ENCODE measurements at places on chromosomes 7 and 10.

- no peak for DNase-seq
Measured at GRCh38 chr10:131044379-131045111, 267.0 kb downstream of the TCERG1L start.

DNA sequence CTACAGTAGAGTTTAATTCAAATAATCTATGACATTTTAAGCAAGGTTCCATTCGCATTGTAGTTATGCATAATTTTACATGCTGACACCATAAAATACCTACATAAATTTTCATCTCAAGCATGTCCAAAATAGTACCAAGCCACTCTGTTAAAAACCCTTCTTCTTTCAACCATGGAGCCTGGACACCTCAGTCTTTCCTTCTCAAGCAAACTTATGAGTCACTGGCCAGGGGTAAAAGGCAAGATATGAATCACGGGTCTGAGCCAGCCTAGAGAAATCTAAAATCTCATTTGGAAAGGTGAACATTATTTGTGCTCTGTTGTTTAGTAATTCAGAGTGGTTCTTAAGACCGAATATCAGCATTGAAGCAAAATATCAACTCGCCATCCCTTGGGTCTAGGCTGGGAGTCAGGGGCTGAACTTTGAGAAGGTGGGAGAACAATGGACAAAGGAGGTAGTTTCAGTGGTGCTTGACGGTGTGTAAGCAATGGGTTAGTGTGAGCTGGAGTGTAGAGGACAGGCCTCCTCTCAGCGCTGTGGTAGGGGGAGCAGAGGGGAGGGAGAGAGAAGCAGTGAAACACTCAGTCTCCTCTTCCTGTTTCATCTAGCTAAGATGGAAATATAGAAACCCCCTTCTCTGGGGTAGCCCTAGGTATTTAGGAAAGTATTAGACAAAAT is 19.1 kb upstream of the GPAM start:
- DNase-seq, result no peak

DNA sequence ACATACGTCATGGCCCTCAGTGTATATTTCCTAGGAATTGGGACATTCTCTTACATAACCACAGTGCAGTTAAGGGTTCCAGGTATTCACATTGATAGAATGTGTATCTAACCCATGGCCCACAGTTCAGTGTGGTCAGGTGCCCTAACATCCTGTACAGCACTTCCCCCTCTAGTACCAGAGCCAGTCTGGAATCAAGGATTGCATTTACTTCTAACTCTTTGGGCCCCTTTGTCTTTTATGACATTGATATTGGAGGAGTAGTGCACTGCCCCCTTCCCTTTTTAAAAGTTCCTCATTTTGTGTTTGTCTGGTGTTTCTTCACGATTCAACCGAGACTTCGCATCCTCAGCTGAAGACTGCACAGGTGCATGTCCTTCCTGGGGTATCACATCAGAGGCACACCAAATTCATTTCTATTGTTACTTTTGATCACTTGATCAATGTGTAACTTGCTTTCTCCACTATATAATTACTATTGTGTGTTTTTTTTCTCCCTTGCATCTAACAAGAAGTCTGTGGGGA is 22.4 kb upstream of the NPFFR1 start:
- no peak for DNase-seq

DNA sequence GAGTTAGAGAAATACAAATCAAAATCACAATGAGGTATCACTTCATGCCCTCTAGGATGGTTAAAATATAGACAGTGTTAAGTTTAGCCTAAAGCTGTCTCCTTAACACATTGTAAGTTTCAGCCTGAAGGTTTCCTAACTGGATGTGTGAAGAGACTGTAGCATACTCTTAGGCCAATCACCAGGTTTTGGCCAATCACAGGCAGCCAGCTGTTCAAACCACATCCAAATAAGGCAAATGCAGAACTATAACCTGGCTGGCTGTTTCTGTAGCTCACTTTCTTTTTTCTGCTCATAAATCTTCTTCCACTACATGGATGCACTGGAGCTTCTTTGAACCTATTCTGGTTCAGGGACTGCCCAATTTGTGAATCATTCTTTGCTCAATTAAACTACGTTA is 19.7 kb downstream of the ESYT2 start:
- no peak for DNase-seq

GRCh38 chr10:124722798-124723783 is 21.1 kb downstream of the FAM53B start:
- no peak for DNase-seq

DNA sequence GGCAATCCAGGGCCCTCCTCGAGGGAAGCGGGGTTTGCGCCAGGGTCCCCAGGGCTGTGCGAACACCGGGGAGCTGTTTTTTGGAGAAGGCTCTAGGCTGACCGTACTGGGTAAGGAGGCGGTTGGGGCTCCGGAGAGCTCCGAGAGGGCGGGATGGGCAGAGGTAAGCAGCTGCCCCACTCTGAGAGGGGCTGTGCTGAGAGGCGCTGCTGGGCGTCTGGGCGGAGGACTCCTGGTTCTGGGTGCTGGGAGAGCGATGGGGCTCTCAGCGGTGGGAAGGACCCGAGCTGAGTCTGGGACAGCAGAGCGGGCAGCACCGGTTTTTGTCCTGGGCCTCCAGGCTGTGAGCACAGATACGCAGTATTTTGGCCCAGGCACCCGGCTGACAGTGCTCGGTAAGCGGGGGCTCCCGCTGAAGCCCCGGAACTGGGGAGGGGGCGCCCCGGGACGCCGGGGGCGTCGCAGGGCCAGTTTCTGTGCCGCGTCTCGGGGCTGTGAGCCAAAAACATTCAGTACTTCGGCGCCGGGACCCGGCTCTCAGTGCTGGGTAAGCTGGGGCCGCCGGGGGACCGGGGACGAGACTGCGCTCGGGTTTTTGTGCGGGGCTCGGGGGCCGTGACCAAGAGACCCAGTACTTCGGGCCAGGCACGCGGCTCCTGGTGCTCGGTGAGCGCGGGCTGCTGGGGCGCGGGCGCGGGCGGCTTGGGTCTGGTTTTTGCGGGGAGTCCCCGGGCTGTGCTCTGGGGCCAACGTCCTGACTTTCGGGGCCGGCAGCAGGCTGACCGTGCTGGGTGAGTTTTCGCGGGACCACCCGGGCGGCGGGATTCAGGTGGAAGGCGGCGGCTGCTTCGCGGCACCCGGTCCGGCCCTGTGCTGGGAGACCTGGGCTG is 26.0 kb downstream of the PRSS2 start:
- no peak for DNase-seq

DNA sequence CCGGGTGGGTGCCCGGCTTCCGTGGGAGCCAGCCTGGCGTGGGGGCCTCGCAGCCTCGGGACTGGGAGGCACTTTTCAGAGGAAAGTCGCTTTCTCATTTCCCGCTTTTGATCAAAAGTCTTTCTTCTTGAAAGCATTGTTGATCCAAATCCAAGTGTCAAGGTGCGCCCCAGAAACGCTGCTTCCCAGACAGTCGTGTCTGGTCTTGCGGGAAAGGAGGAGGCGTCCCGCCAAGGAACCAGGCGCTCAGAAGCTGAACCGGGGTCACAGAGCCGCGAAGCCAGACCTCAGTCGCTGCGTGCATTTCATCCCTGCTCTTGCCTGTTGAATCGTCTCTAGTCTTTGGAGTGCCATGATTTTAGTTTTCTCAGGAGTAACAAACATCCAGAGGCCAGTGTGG is 1.1 kb upstream of the BNIP3 start:
- no peak for DNase-seq

DNA sequence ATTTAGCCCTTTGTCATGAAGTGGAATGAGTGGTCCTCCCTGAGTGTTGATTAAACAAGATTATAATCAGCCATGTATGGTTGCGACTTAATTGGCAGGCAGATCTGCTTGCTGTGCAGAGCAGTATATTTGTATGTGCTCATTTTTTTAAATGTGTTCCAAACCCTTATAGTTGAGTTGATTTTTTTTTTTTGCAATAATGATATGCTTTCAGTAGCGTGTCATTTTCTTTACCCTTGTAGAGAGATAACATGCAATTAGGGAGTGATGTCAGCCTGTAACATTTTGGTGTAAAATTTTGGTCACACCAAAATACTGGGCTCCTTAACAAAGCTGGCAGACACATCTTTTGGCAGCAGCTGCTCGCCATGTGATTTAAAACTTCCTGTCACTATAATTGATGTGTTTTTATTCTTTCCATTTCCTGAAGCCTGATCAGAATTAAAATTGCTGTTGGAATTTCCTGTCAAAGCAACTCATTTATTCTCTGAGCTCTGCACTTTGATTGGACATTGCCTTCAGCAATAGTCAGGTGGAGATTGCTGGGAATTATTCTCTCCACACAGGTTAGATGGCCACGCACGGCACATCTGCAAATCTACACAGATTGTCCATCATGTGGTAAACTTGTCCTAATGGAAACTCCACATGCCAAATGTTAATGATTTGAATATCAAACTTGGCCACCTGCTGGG is 125.3 kb downstream of the DYNC1I1 start:
- DNase-seq, result no peak

DNA sequence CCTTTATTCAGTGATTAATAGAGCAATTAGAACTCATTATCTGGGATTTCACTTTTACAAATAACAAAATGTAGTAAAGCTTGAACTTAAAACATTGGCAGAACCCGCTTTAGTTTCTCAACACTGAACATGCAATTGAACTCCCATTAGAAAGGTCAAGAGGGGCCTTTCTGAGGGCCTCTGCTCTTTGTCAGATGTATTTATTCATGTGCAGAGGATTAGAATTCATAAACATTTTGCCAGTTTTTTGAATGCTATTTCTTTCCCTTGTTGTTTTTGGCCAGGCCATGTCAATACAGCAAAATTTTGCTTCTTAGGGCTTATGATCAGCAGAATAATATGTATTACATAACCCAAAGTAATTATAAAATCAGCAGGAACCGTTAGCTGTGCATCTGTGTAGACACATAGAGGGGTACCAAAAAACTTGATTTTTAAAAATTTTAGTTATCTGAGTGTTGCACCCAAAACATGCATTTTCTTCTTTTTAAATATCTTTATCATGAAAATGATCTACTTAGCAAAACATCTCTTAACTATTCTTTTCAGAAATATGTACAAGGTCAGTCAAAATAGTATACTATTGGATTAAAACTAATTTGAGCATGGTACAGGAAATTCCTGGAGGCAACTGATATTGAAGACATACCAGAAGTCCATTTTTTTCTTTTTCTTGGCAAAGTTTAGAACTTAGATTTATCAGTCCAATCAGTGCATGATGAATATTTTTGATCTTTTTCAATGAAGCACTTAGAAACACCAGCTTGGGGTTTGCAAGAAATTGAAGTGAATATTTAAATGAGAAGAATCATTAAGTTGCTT is 177.5 kb downstream of the TWIST1 start:
- DNase-seq, result no peak

GRCh38 chr10:34504534-34504933 is 310.6 kb downstream of the PARD3 start:
- no peak for DNase-seq

DNA sequence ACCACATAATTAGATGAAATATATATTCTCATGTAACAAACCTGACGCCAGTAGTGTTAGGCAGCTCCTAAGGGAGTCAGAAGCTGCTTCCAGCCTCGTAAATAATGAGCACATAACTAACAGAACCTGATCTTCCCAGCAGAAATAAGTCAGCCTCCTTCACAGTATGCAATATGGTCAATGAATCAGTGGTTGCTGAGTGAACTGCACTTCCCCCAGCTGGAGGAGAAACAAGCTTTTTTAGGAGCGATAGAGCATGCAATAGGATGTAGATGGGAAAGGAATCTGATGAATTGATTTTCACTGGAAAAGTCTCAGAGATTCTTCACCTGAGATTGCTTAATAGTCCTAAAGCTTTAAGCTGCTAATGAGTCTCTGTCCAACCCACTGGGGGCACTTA is 337.2 kb upstream of the LRGUK start:
- no peak for DNase-seq

DNA sequence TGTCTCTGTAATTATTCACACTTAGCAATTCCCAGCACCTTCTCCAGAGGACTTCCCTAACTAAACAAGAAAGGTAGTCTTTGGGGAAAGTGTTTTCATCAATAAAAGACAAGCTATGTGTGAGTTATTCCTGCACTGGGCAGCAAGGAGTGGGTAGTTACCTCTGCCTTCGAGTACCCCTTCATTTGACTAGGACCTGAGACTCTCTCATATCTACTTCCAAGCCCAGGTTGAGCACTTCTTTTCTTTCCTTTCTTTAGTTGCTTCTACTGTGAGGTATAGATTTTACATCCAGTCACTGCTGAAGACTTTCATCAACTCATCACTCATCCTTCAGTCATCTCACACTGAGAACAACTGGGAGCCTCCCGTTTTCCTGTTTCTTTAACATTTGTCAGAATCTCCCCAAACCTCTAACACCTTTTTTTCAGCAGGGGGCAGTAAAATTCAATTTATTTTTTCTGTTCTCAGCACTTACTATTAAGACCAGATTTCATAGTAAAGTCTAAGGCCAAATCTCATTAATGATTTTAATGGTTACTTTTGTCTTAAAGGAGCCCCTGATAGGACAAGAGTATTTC is 80.1 kb upstream of the PRSS1 start:
- DNase-seq, result no peak

- DNase-seq, result no peak
Measured at GRCh38 chr10:110005719-110006118, 2.1 kb upstream of the ADD3 start.

DNA sequence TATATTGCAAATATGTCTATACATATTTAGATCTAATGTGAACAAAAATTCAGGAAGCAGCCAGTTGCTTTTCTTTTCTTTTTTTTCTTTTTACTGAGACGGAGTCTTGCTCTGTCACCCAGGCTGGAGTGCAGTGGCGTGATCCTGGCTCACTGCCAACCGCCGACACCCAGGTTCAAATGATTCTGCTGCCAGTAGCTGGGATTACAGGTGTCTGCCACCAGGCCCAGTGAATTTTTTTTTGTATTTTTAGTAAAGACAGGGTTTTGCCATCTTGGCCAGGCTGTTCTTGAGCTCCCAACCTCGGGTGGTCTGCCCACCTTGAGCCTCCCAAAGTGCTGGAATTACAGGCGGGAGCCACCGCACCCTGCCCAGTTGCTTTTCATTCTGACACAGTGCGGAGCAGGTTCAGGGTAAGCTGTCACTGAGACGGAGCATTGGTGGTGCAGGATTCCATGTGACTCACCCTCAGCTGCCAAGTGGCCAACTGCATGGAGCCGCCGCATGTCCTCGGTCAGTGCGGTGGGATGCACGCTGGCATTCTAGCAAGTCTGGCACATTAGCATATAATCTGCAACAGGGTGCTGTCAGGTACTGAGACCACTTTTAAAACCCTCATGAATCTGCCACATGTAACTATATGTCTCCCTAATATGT is 362.7 kb downstream of the DNAJB6 start:
- DNase-seq, result no peak

GRCh38 chr10:28587970-28588290 is 55.0 kb downstream of the WAC start:
- no peak for DNase-seq

- no peak for DNase-seq
Measured at GRCh38 chr10:68153473-68154210, 44.4 kb downstream of the MYPN start.

- no peak for DNase-seq
Measured at GRCh38 chr7:142746264-142746663, 3.0 kb upstream of the PRSS1 start.
